Activated naive CD4-positive, alpha-beta T cell treated with anti-CD3 and anti-CD28 coated beads for 36 hours (primary cell): ENCODE measurements at places on chromosomes 2 and 18. TPM values are rescaled to one million over a fixed set of nuclear protein-coding genes. Genes with fewer than 3 reads are reported as not detected.

DNA sequence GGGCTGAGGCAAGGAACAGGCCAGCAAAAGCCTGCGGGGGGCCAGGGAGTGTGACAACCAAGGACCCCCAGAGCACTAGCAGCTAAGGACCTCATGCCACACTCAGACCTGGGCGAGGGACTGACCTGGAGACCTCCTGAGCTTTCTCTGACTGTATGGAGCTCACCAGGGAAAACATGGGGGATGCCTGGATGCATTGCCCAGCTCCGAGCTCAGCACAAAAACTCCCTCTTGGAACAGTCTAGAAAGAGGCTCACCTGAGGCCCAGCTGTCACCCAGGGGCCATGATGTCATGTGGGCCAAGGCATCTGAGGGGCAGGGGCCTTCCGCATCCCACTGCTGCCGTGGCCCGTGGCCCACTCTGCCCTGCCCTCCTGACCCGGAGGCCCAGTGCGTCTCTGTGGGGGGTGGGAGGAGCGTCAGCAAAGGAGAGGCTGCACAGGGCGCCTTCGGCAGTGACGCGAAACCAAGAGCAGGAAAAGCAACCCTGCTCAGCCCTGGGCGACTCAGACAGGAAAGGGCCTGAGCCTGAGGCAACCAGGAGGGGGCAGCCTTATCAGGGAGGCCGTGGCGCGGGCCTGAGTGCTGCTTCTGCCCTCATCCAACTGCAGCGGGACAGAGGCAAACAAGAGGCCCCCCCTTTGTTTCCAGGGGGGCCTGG is 57.3 kb upstream of the ALPP start:
- H3K4me1 ChIP-seq: peaks cover 63% of the 10 kb centered on the region
- peak overlapping the region; percentile 29 for H3K4me3 ChIP-seq
- peak; percentile 83 for DNase-seq
- H3K27ac ChIP-seq: peak overlapping the region; percentile 79
- no peaks in the 10 kb centered on the region for H3K36me3 ChIP-seq

GRCh38 chr18:11994703-11995444 is 13.6 kb downstream of the IMPA2 start:
- no peaks in the 10 kb centered on the region for H3K27me3 ChIP-seq
- no peaks in the 10 kb centered on the region for H3K36me3 ChIP-seq
- H3K4me3 ChIP-seq: no peak overlapping the region
- no peak for DNase-seq
- peaks cover 8% of the 10 kb centered on the region for H3K4me1 ChIP-seq

DNA sequence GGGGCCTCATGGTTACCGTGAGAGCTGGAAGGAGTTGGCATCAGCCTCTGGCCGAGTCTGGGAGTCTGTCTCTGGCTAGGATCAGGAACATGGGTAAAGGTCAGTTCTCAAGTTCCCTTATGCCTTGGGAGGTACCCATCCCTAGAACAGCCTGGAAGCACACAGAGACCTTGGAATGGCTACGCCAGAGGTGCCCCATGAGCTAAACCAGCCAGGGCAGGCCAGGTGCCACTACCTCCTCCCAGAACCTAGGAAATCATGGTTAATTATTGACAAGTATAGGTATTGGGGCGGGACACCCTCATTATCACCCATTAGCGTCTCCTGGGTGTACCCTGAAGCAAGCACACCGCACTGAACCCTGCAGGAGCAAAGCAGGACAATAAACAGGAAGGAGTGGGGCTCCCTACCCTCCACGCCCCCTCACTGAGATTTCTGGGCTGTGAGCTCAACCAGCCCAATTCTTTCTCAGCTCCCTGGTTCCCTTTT is 3.0 kb upstream of the ASPRV1 start:
- H3K36me3 ChIP-seq: no peaks in the 10 kb centered on the region
- H3K27me3 ChIP-seq: no peaks in the 10 kb centered on the region
- H3K4me1 ChIP-seq: peaks cover 4% of the 10 kb centered on the region
- H3K27ac ChIP-seq: no peak overlapping the region
- no peak overlapping the region for H3K4me3 ChIP-seq

GRCh38 chr2:237196409-237196808 is 110.7 kb downstream of the COPS8 start:
- DNase-seq: no peak
- no peaks in the 10 kb centered on the region for H3K36me3 ChIP-seq
- H3K27me3 ChIP-seq: peaks cover 2% of the 10 kb centered on the region
- no peak overlapping the region for H3K4me3 ChIP-seq
- no peaks in the 10 kb centered on the region for H3K4me1 ChIP-seq

- DNase-seq: no peak
- no peaks in the 10 kb centered on the region for H3K36me3 ChIP-seq
- peaks cover 52% of the 10 kb centered on the region for H3K27me3 ChIP-seq
Measured at GRCh38 chr2:127672341-127673224, 2.7 kb downstream of the LIMS2 start.

- H3K27me3 ChIP-seq: no peaks in the 10 kb centered on the region
- no peak overlapping the region for H3K4me3 ChIP-seq
- H3K27ac ChIP-seq: no peak overlapping the region
- H3K36me3 ChIP-seq: no peaks in the 10 kb centered on the region
Measured at GRCh38 chr2:55115761-55116597, 65.7 kb upstream of the RTN4 start.

DNA sequence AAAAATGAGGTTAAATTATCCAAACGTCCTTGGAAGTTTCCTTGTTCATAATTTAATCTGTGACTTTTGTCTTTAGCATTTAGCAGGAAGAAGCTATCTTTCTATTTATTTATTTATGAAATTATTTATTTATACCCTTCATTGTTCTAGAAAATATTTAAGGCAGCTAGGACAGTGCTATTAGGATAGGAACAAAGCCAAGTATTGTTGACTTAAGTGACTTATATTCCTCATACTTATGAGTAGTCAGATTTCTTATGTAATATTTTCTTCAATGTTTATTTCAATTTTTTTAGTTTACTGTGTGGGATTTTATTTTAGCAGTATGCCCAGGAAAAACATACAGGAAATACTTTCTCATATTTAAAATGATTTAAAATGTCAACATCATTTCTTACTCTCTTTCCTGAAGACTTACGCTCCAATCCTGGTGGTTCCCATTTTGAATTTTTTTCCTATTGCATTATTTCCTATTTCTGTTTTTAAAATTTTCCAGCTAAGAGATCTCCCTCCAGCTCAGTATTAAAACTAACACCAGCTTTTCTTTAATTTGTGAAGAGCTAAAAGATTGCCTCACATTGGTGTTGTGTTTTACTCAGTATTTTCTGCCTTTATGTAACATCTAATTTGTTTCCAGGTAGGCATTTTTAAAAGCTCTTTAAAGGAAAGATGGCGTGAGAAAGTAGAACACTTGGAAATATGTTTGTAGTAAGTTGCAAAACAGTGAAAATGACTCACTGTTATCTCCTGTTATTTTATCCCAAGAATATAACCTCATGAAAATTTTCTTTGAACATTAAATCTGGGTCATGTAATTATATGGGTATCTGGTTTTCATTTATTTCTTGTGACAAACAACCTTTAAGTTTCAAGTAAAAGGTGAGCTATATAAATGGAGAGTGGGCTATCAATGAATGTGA is 32.2 kb downstream of the MAPRE2 start:
- H3K4me1 ChIP-seq: peaks cover 57% of the 10 kb centered on the region
- no peak for DNase-seq

GRCh38 chr2:127597046-127597983 is 48.6 kb upstream of the GPR17 start:
- peaks cover 2% of the 10 kb centered on the region for H3K36me3 ChIP-seq
- peaks cover 4% of the 10 kb centered on the region for H3K4me1 ChIP-seq
- DNase-seq: peak; percentile 1
- no peaks in the 10 kb centered on the region for H3K27me3 ChIP-seq

DNA sequence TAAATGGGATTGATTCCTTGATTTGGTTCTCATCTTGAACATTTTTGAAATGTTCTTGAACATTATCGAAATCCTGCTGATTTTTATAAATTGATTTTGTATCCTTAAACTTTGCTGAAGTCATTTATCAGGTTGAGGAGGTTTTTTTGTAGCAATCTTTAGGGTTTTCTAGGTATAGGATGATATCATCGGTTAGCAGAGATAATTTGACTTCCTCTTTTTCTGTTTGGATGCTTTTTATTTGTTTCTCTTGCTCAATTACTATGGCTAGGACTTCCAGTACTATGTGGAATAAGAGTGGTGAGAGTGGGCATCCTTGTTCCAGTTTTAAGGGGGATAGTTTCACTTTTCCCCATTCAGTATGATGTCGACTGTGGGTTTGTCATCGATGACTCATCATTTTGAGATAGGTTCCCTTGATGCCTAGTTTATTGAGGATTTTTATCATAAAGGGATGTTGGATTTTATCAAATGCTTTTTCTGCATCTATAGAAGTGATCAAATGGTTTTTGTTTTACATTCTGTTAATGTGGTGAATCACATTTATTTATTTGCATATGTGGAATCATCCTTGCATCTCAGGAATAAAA is 201.5 kb upstream of the ZSWIM2 start:
- H3K27me3 ChIP-seq: no peaks in the 10 kb centered on the region
- no peak overlapping the region for H3K27ac ChIP-seq
- H3K4me3 ChIP-seq: no peak overlapping the region
- H3K36me3 ChIP-seq: no peaks in the 10 kb centered on the region
- no peaks in the 10 kb centered on the region for H3K4me1 ChIP-seq
- DNase-seq: no peak

DNA sequence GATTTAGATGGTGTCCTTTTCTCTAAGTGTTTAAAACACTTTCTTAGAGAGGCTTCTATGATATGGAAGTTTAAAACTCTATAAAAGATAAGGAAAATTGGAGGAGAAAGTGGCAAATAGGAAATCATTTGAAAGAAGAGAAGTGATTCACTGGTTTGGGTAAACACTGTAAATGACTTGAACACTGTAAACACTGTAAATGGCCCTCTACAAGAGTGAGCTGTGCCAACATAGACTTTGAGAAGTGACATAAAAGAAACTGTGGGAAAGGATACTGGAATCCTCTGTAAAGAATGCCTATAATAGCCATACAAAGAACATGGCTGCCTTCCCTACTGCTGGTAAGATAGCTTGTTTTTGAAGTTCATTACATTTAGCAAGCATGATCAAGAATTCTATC is 210.9 kb upstream of the SIX3 start:
- no peak overlapping the region for H3K4me3 ChIP-seq
- H3K36me3 ChIP-seq: peaks cover 14% of the 10 kb centered on the region
- H3K27me3 ChIP-seq: no peaks in the 10 kb centered on the region

DNA sequence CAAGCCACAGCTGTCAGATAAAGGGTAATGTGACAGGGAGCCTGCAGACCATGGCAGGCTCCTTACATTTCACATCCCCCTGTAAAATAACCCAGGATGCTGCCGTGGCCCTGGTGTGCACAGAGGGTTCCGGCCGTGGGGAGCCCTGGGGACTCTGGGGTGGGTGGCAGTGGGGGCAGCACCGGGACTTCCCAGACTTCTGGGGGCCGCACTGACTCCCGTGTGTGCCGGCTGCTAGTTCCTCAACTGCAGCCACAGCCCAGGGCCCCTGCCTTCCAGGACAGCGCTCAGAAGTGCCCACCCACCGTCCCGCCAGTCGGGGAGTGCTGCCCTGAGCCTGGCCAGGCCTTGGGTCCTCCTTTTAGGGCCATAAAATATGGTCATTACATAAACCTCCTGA is 56.5 kb downstream of the CIB4 start:
- H3K4me1 ChIP-seq: no peaks in the 10 kb centered on the region
- H3K4me3 ChIP-seq: no peak overlapping the region
- no peak for DNase-seq
- H3K27ac ChIP-seq: no peak overlapping the region
- peaks cover 10% of the 10 kb centered on the region for H3K27me3 ChIP-seq

- DNase-seq: no peak
- no peak overlapping the region for H3K27ac ChIP-seq
- no peaks in the 10 kb centered on the region for H3K4me1 ChIP-seq
- no peak overlapping the region for H3K4me3 ChIP-seq
- H3K36me3 ChIP-seq: no peaks in the 10 kb centered on the region
- no peaks in the 10 kb centered on the region for H3K27me3 ChIP-seq
Measured at GRCh38 chr2:128577141-128577930, 258.7 kb upstream of the HS6ST1 start.

GRCh38 chr2:4967206-4967605 is 725.0 kb upstream of the SOX11 start:
- H3K27ac ChIP-seq: no peak overlapping the region
- no peaks in the 10 kb centered on the region for H3K4me1 ChIP-seq
- no peak overlapping the region for H3K4me3 ChIP-seq

DNA sequence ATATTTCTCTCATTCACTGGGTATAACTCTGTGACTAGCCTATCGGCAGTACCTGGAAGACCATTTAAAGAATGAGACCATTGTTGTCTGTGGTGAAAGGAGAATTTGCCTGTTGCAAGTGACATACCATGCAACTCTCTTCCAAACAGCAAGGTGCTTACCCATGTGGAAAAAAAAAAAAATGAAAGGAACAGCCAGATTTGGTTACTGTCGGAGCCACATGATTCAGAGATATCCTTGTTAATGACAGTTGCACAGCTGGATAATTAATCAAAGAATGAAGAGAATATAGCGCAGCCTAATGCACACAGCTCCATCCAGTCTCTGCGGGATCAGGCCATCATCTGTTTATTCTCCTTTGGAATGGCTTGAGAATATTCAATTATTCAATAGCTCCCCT is 141.8 kb downstream of the HRH4 start:
- no peak for DNase-seq
- no peaks in the 10 kb centered on the region for H3K36me3 ChIP-seq
- H3K27me3 ChIP-seq: peaks cover 4% of the 10 kb centered on the region
- H3K4me3 ChIP-seq: no peak overlapping the region
- no peaks in the 10 kb centered on the region for H3K4me1 ChIP-seq
- H3K27ac ChIP-seq: no peak overlapping the region

- H3K27me3 ChIP-seq: no peaks in the 10 kb centered on the region
- H3K27ac ChIP-seq: no peak overlapping the region
- no peak for DNase-seq
- H3K4me1 ChIP-seq: peaks cover 16% of the 10 kb centered on the region
Measured at GRCh38 chr2:234096164-234096563, 45.7 kb downstream of the SPP2 start.

DNA sequence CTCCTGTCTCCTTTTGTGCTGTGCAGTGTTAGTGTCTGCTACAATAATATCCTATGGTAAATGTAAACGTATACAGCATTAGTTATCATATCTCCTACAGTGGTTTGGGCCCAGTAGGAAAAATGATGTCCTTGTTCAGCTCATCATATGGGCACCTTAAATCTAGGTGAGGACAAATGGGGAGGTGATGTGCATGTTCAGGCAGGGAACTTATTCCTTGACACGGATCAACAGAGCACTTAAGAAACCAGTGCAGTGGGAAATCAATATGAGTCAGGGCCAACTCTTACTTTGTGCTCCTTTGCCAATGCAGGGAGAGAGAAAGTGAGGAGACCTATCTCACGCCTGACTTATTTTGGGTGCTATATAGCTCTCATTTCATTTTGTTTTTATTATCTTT is 76.4 kb downstream of the KLHL14 start:
- H3K27me3 ChIP-seq: peaks cover 14% of the 10 kb centered on the region
- no peaks in the 10 kb centered on the region for H3K4me1 ChIP-seq
- no peak for DNase-seq

PAX8 gene
- total RNA-seq: 2.8 TPM

ACYP2 gene
- 6.8 TPM for total RNA-seq

NR4A2 gene
- total RNA-seq: 29.7 TPM

INO80C gene
- total RNA-seq: 36.6 TPM

RAB6C gene
- total RNA-seq: not detected

RAPGEF4 gene
- total RNA-seq: 0.35 TPM

SLC9A4 gene
- total RNA-seq: 0.07 TPM

ACAA2 gene
- total RNA-seq: 69.8 TPM

DHX57 gene
- 12.5 TPM for total RNA-seq

GRHL1 gene
- 0.69 TPM for total RNA-seq

CFAP53 gene
- total RNA-seq: 0.40 TPM

DOCK10 gene
- total RNA-seq: 123 TPM
